CD4-positive, alpha-beta T cell treated with Interferon alpha-2 for 1 hour (primary cell): ENCODE measurements at places on chromosomes 5 and 9.

DNA sequence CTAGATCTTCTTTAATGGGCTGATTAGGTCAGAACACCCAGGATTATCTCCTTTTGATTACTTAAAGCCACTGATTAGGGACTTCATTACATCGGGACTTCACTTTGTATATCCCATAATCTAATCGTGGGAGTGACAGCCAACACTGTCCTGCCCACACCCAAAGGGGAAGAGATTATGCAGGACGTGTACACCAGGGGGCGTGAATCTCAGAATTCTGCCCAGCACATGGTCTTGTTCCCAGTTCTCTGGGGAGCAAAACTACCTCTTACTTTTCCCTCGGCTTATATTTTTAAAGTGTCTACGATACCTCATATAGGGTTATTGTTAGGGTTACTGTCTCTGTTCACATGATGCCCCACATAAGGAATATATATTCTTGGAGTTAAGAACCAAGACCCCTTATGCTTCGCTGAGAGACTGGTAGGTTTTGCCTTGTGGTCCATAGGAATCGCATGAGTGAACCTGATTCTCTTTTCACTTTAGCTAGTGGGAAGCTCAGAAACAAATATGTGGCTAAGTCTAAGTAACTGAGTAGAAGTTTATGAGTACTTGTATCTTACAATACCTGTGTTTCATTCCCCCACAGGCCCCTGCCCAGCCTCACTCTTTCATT is 192.7 kb downstream of the GNA14 start:
- peak; percentile 37 for DNase-seq

- no peak for DNase-seq
Measured at GRCh38 chr5:78573318-78573717, 75.3 kb downstream of the LHFPL2 start.

DNA sequence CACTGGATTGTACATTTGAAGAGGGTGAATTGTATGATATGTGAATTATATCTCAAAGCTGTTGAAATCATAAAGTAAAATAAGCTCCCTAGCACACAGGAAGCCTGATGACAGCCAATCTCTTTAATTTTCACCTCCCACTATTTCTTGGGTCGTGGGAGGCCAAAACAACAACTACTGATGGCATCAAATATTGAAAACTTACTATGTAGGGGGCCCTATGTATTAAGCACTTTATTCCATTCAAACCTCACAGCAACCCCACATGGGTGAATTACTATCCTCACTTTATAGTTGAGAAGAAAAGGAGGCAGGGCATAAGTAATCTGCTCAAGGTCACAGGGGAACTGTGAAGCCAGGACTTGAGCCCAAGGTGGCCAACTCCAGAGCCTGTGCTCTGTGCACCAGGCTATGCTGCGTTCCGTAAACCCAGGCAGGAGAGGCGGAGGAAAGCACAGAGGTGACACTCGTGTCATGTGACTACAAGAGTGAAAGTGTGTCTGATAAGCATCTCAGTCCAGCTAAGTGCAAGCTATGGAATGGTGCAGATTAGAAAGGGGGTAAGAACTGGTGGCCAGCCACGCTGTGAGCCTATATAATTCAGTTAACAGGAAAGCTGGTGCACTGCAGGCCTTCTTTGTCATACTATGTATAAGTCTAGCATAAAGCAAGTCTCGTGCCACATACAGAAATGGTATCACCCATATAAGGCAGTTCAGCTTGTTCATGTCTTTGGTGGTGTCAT is 221.0 kb downstream of the DCP2 start:
- no peak for DNase-seq

GRCh38 chr5:8418049-8418426 is 549.1 kb downstream of the MTRR start:
- no peak for DNase-seq

- no peak for DNase-seq
Measured at GRCh38 chr5:160330212-160330611, 17.8 kb upstream of the CCNJL start.

DNA sequence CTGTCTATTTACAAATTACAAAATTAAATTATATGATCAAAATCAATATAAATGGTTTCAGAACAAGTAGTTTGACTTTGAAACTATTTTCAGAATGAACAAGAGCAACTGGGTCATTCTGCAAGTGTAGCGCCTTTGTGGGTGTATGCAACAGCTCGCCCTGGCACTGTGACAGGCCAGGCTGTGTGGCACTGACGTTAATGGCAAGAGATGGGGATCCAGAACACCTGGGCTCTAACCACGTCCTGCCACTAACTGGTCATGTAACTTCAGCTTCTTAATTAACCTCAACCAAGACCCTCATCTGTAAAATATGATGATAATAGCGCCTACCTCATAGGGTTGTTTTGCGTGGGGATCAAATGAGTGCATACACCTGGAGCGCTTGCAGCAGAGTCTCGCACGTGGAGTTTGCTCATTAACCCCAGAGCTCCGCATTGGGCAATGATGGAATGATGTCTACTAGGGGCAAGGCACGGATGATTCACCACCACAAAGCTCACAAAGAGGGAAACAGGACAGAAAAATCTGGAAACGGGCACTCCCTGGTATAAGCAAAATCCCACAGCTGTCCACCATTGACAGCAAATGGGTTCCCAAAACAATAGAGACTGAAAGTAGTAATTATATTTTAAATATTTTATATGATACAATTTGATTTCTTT is 639.4 kb downstream of the SEMA5A start:
- DNase-seq: no peak

GRCh38 chr5:40378396-40379177 is 301.1 kb upstream of the PTGER4 start:
- DNase-seq: no peak

DNA sequence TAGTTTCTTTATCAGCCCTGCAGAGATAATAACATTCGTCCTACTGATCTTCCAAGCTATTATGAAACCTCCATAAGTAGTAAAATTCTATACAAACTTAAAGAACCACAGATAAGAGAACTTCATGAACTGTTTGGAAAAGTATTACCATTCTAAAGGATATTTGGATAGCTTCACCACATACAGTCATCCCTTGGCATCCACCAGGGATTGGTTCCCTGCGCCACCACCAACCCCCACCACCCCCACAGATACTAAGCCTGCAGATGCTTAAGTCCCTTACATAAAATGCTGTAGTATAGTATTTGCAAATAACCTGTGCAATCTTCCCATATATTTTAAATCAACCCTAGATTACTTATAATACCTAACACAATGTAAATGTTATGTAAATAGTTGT is 61.4 kb upstream of the SHISAL2B start:
- no peak for DNase-seq

DNA sequence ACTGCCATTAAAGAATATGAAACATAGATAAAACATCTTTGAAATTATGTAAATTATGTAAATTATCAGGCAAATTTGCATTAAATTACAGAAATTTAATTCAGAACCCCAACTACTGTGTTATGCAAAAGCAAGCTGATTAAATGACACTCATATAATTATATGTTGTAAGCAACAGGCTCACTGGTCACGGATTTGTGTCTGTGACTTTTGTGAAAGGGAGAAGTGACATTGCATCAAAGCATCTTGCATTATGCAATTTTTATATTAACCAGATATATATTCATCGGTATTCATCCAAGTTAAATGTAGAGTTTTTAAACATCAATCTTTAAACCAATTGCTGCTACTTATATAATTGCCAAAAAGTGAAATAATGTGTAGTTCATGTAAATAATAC is 13.0 kb upstream of the GLIPR2 start:
- no peak for DNase-seq

DNA sequence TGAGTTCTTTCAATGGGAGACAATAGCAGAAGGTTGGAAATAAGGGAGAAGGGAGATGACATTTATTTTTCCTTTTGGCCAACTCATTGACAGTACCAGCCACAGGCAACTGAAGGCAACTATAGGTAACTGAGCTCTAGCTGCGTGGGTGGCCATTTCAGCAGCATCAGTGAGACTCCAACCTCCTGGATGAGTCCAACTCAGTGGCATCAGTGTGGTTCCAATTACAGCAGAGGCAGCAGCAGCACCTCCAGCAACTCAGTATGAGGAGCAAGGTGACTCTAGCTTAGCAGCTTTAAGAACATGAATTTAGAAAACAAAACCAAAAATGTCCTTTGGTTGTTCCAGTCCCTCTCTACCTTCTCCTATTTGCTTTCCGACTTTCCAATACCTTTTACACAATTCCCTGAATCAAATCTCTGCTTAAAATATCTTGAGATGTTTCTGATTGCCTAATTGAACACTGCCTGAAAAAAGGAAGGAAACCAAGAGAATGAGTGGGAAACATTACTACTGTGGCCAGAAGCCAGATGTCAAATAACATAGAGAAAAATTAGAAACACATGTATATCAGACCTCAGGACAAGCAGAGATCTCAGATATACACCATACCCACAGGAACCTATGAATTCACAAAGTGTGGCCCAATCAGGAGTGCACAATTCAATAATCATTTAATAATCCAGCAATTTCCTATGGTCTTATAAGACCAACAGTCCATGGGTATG is 166.5 kb upstream of the RORB start:
- DNase-seq: no peak

DNA sequence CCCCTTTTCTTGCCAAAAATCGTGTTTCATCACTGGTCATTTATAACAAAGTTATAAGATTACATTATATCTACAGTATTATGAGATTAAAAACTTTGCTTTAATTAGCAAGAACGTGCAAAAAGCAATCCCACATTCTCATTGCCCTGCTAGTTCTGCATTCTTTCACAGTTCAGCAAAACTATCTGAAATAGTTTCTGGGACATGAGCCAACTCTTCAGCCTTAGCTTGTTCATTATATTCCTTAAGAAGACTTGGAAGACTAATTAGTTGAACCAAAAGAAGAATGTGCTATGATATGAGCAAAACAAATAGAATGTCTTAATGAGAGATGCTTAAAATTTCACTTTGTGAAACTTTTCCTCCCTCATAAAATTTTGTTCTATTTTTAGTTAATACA is 76.7 kb downstream of the ITGA1 start:
- no peak for DNase-seq

- DNase-seq: no peak
Measured at GRCh38 chr5:50967009-50967562, 300.6 kb downstream of the PARP8 start.

- no peak for DNase-seq
Measured at GRCh38 chr5:88845081-88845697, 37.8 kb downstream of the MEF2C start.

- peak; percentile 42 for DNase-seq
Measured at GRCh38 chr5:65742565-65743231, 20.7 kb downstream of the NLN start.

DNA sequence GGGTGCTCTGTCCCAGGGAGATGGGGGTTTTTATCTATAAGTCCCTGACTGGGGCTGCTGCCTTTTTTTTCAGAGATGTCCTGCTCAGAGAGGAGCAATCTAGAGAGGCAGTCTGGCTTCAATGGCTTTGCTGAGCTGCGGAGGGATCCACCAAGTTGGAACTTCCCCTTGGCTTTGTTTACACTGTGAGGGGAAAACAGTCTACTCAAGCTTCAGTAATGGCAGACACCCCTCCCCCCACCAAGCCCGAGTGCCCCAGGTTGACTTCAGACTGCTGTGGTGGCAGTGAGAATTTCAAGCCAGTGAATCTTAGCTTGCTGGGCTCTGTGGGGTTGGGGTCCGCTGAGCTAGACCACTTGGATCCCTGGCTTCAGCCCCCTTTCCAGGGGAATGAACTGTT is 375.8 kb downstream of the RAB3C start:
- no peak for DNase-seq

DNA sequence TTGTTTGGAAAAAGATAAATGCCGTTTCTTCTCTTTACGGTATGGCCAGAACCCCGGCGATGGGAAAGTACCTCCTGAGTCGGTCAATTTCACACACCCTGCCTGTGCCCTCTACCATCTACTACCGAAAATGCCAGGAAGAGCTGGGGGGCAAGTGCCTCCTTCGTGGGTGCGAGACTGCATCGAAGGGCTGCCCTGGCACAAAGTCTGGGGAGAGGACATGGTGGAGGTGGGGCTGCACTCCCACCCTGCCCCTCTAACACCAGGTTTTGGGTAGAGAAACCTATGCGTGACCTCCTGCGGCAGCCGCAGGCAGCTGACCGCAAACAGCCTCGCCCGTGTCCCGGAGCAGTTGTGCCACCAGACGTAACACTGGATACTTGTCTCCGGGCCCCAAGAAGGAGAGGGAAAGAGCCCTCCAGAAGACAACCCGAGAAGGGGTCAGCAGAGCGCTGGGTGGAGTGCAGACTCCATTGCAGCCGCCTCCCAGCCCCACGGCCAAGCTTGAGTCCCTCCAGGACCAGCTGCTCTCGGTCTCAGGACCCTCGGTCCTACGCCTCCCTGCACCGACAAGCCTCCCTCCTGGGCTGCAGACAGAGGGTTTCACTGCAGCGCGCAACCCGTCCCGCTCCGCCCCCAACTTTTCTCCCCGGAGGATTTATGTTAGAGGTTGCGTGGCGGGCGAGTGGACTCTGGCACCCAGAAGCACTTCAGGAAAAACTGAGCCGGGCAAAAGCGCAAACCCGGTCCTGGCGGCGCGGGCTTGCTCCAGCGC is 823 bp upstream of the PRDM6 start:
- DNase-seq: no peak

GRCh38 chr5:74766418-74766848 is 484 bp downstream of the GFM2 start:
- DNase-seq: no peak
